Fibroblast of skin of right quadriceps (primary cell): ENCODE measurements at places on chromosomes 16 and 17.

DNA sequence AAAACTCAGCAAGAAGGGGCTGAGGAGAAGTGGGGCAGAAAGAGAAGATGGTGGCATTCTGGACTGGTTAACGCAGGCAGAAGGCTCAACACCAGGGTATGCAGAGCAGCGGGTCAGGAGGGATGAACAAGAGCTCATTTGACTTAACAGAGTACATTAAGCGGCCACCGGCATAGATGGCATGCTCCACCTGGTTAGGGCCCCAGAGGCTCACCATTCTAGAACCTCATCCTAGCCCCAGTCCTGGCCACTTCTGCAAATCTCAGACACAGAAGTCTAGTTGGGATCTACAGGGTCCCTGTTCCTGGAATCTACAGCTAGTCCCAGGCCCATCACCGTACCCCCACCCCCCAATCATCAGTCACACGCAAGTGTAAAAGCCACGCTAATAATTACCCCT is 1.7 kb upstream of the MYO1C start:
- DNase-seq = no peak

- no peak for DNase-seq
Observed at GRCh38 chr17:42230225-42230624, 35.9 kb upstream of the GHDC start.

DNA sequence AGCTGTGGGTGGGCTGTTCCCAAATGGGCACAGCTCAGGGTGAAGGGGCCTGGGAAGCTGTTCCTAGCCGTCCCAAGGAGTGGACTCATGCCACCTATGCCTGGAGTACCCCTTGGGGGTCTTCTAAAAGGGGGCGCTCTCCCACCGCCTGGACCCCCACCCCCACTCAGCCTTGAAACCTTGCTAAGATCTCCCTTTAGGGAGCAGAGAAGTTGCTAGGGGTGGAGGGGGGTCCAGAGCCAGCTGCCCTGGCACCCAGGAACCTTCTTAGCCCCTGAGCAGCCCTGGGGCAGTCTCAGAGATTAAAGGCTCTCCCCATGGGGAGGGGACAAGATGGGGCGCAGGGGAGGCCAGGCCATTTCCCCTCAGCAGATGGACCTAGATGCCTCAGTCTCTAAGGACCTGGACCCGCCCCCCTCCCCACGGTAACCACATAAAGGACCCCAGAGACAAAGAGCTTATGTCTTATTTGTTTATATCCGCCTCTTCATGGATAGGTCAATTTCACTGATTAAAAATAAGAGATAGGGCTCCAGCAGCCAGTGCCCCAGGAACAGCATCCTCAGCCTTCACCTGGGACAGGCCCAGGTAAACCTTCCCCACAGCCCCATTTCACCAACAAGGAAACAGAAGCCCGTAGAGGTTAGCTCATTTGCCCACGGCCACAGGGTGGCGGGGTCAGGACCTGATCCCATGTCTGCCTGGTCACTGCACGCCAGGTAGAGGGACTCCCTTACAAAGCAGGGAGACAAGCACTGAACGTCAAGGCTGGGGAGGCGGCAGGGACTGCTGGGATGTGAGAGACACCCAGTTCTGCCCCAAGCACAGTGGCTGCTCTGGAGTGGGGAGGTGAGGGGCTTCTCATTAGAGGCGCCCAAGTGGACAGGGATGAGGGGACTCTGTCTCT is 3.4 kb downstream of the MTSS2 start:
- DNase-seq = no peak

DNA sequence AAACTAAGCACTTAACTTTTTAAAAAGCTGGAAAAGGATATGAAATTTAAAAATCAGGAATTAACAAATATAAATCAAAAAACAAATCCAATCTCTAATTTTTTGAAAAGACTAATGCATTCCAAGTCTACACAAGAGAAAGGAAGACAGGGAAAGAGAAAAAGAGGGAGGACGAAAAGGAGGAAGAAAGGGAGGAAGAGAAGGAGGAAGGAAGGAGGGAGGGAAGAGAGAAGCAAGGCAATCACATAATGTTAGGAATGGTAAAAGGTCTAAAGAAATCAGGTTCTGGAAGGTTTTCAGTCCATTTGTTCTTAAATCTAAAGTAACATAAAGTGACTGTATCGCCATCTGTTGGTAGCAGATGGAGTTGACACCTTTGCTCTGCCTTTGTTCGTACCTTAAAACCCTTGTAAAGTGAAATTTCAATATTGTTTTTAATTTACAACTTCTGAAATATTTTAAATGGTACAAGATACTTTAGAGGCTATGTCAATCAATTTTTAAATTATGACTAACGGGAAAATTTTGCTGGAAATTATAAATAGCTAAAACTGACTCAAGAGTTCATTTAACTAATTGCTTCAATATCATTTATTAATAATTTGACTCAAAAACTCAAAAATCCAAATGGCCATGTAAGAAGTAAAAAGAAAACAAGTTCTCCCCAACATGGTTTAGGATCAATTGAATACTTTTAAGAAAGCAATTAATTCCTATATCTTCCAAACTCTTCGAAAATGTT is 20.4 kb upstream of the CDYL2 start:
- DNase-seq = peak; percentile 44

GRCh38 chr16:76336112-76336511 is 58.9 kb downstream of the CNTNAP4 start:
- no peak for DNase-seq
